ENCODE measurements at places on chromosomes 12 and 14. TPM values are rescaled to one million over a fixed set of nuclear protein-coding genes. Genes with fewer than 3 reads are reported as not detected.

SPIC gene
- not detected for polyA plus RNA-seq

MUCL1 gene
- polyA plus RNA-seq = not detected

JAG2 gene
- polyA plus RNA-seq = 6.3 TPM

- DNase-seq = no peak
Observed at GRCh38 chr12:108832730-108833354, 24.5 kb downstream of the SSH1 start.

Measured in kidney (tissue), 22 donors.